ENCODE measurements at places on chromosomes 1 and 21.

- no peak for DNase-seq
These were observed 5.3 kb downstream of the CELSR2 start for GRCh38 chr1:109254621-109255096.

GRCh38 chr1:35851132-35851869 is 31.7 kb upstream of the AGO1 start:
- no peak for DNase-seq

- DNase-seq, result no peak
These were observed 34.2 kb downstream of the GJA5 start for GRCh38 chr1:147726168-147726567.

DNA sequence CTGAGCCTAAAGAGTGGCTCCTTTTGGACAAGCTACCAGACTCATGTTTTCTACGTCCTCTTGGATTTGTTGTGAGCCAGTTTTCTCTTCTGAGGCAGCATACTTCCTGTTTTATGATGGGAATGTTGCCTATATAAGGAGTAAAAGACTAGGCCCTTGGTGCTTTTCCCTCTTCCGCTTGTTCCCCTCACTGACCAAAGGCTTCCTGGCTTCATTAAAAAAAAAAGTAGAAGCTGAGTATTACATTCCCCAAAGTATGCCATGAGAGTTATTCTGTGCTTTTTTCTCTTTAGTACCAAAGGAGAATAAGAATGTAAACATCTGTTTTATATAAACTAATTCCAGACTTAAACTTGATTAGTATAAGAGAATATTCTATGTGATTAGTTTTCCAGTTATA is 6.5 kb upstream of the HMCN1 start:
- DNase-seq, result no peak

DNA sequence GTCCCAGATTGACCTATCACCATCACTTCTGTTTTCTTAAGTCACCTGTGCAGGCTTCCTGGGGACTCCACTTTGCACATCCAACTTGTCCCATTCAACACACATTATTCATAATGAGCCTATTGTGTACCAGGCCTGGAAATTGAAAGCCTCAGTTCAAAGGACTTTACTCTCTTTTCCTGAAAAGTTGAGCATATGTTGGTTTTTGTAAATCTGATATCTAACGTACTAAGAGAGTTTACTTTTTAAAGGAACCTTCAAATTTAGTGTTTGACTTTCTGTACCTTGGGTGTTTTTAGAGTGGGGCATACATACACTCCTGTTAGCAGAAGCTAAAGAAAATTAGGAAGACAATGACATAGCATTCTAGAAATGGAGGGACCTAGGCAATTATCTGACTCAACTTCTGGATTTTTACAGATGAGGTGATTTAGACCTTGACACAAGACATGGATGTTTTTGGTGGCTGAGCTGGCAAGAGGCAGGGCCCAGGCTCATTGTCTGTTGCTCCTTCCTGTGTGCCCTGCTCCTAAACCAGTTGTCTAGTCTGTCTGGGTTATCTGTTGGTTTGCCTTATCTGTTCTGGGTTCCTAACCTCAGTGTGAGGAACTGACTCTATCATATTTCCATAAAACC is 336.5 kb downstream of the RPS6KC1 start:
- DNase-seq, result no peak

- no peak for DNase-seq
These were observed 2.4 kb downstream of the TP73 start for GRCh38 chr1:3654549-3655281.

DNA sequence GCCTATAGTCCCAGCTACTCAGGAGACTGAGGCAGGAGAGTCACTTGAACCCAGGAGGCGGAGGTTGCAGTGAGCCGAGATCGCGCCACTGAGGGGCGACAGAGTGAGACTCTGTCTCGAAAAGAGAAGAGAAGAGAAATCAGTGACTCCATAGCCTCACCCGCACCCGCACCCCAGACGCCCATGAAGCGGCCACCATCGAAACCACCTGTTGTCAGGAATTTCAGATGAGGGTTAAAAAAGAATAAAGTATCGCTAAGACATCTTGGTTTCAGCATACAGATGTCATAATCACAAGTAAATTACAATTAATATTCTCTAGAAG is 47.4 kb downstream of the NPHP4 start:
- no peak for DNase-seq

DNA sequence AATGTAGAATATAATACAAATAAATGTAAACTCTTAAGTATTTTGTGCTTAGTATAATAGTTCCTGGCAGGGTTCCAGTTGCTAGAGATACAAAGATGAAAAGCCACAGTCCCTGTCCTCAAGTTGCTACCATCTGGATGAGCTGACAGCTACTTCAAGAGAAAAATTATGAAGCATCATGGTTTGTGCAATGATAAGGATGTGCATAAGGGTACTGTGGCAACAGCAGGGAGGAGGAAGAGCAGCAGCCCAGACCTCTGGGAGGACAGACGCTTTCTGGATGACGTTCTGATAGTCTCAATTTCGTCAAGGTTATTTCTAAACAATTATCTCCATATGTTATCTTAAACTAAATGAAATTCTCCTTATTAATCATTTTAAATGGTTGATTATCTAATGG is 198.9 kb downstream of the NTNG1 start:
- DNase-seq, result no peak

DNA sequence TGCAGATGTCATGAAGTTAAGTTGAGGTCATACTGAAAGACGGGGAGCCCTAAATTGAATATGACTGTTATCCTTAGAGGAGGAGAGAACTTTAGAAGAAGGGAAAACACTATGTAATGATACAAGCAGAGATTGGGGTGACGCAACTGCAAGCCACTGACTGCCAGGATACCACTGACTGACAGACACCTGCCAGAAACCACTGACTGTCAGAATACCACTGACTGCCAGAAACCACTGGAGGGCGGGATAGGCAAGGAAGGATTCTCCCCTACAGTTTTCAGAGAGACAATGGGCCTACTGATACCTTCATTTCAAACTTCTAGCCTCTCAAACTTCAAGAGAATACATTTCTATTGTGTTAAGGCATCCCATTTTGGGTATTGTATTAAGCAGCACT is 388.7 kb downstream of the USH2A start:
- no peak for DNase-seq

DNA sequence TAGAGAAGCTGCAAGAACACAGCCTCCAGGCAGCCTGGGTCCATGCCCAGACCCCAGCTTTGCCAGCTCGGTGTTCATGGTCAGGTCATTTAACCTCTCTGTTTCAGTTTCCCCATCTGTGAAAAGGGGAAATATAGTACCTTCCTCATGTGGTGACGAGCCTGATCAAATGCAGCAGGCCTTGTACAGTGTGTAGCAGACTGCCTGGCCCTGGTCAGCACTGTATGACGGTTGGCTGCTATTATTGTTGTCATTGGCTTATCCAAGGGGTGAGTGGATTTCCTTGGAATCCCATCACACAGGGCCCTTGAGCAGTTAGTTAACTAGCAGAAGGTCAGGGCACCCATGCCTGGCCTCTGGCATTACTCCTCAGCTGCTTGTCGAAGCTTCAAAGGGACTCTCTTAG is 6.6 kb upstream of the TMEM51 start:
- DNase-seq, result no peak

- DNase-seq, result no peak
These were observed 23.3 kb upstream of the RPE65 start for GRCh38 chr1:68473060-68473459.

DNA sequence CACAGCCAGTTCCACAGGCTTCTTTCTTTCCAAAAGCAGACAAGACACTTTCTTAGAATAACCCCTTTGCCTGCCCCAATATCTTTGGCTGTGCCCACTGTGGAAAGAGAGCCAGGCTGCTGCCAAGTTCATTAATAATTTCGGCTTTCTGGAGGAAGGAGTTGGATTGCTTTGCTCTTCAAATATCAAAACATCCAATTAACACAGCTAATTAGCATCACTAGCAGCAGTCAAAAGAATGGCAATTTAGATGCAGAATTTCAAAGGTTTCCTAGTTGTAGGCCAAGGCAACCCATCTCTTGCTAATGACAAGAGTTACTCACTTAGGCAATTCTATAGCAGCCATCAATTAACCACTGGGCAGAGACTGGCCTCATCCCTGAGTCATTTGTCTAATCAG is 91.0 kb upstream of the SPATA6 start:
- no peak for DNase-seq
